ENCODE measurements at places on chromosomes 3 and 15.
A peak's percentile ranks its signal among the peaks of the same experiment; 100 is the strongest.

GRCh38 chr3:108441071-108441507, 69.3 kb downstream of the MYH15 start:
- no peak for DNase-seq

- no peak for DNase-seq
Measured at GRCh38 chr3:154701055-154701454, 271.1 kb upstream of the GPR149 start.

DNA sequence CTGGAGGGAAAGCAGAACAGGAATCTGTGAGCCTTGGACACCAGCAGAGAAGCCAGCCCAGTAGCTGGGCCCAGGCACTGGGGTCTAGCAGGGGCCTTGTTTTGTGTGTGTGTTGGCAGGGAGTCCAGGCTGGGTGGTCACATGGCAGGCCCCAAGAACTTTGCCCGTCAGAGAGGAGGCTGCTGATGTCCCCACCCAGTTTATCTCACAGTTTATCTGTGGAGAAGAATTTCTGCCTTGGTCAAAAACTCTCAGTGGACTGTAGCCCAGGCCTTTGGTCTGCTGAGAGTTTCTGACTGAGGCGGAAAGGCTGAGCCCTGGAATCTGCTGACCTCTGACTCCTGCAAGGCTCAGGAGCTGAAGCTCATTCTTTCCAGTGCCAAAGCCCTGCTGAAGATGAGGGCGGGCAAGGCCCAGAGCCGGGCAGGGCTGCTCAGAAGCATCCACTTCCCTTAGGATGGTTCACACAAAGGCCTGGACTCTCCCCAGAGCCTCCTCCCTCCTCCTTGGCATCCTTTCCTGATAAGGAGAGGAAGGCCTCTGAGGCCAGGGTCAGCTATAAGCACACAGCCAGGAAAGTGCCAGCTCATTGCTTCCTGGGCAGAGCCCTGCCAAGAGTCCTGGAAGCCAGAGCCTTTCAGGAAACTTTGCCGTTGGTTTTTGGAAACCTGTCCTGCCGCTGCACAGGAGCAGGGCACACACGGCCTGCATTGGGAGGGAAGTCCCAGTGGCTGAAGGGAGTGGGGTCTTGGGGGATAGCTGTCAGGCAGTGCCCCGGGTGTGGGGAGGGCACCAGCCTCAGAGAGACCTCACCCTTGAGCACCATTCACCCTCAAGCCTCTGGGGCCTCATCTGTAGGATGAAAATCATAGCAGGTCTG, 37.2 kb upstream of the SLCO2A1 start:
- DNase-seq, result no peak

GRCh38 chr15:69513450-69513960, 60.9 kb downstream of the RPLP1 start:
- no peak for DNase-seq

GRCh38 chr3:44060164-44060563, 181.5 kb upstream of the TOPAZ1 start:
- no peak for DNase-seq

GRCh38 chr3:49616491-49616941, 57.6 kb upstream of the APEH start:
- no peak for DNase-seq

DNA sequence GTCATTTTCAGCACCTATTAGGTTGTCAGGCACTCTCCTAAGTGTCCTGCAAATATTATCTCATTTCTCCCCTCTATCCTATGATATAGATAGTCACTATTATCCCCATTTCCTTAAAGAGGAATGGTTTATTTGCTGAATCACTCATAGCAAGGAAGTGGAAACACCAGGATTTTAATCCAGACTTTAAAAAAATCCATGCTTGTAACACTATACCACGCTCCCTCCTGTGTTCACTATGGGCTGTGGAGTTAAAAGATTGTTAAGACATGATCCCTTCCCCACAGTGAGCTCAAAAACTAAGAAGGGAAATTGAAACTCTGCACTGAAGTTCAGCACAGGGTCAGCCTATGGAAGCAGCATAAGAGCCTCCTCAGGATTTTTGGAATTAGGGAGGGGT, 60.2 kb downstream of the TMEM39A start:
- no peak for DNase-seq

- DNase-seq, result no peak
Measured at GRCh38 chr3:166783206-166783605, 596.9 kb downstream of the ZBBX start.

DNA sequence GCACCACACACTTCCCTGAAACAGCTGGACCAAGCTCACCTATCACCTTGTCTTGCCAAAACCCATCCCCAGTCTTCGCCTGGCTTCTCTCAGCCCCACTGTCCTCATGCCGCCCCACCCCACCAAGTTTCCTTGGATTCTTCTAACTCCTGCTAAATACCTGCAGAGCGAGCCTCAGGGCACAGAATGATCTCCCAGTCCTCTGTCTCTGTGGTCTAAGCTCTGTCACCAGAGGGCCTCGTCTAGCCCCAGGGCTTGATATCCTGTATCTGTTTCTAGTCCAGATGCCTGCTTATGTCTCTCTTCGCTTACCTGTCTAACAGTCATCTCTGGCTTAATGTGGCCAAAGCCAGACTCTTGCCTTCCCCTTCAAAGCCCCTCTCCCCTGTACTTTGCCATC, 9.7 kb downstream of the CCDC12 start:
- DNase-seq, result no peak

- DNase-seq, result no peak
Measured at GRCh38 chr15:43988900-43989299, 162.1 kb downstream of the WDR76 start.

- DNase-seq, result no peak
Measured at GRCh38 chr3:196546537-196546936, 21.8 kb downstream of the WDR53 start.

GRCh38 chr3:151592287-151592686, 131.4 kb upstream of the IGSF10 start:
- DNase-seq, result no peak

- DNase-seq, result no peak
Measured at GRCh38 chr3:95715128-95715527, 1099.3 kb upstream of the EPHA6 start.

GRCh38 chr15:62841269-62841628, 201.3 kb upstream of the TPM1 start:
- no peak for DNase-seq

GRCh38 chr15:29024662-29025061, 138.9 kb downstream of the APBA2 start:
- DNase-seq, result no peak

- no peak for DNase-seq
Measured at GRCh38 chr15:81014446-81015093, 13.8 kb downstream of the TLNRD1 start.

DNA sequence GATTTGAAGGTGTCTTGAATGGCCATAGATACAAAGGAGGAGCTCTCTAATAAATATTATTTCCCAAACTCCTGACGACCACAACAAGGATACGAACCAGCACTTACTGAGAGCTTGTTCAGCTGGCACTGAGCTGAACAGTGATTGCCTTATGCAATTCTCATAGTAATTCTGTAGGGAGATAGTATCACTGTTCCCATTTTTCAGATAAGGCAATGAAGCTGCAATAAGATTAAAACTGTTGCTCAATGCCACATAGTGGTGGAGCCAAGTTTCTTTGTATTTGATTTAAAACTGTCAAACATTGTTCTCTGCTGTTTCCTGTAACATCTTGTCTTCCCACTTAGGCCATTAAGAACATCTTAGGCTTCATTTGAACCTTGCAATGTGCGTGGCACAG, 163.9 kb downstream of the RPLP1 start:
- no peak for DNase-seq

- no peak for DNase-seq
Measured at GRCh38 chr3:37660782-37661181, 200.9 kb upstream of the CTDSPL start.

- DNase-seq, result no peak
Measured at GRCh38 chr3:13876451-13877100, 3.3 kb downstream of the WNT7A start.

DNA sequence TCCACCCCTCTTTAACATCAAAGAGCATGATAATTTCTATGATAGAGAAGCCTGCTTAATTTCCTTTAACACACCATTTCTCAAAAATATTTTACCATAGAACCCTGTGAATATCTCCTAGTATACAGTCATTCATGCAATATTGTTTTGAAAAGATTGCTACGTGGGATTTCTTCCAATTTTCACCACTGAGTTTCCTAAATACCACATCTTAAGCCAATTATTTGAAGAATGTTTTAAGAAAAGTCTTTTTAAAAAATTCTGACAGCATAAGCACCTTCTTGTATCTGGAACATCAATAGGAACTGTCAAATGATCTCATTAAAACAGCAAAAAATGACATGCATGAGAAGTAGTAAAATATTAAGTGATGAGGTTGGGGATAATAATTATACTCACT, 1126.7 kb downstream of the TUSC7 start:
- no peak for DNase-seq

GRCh38 chr3:10988991-10989484, 3.5 kb upstream of the SLC6A1 start:
- no peak for DNase-seq

GRCh38 chr3:136249593-136249992, 547 bp upstream of the PCCB start:
- DNase-seq, result no peak

DNA sequence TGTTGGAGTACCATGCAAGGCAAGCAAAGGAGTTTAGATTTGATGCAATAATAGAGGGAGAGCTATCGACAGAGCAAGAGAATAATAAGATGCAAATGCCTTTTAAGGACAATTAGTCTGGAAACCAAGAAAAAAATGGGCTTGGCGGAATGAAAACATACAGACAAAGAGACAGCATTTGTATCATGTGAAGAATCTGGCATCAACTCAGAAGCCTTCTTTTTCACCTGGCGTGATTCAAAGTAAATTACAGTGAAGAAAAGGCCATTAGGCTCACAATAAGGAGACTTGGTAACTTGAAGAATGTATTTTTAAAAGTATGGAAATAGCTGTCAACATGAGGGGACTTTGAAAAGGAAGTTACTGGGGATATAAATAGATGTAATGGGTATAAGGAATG, 521.2 kb upstream of the GOLIM4 start:
- DNase-seq, result no peak

- DNase-seq, result no peak
Measured at GRCh38 chr15:85407421-85408269, 27.2 kb downstream of the AKAP13 start.

- DNase-seq, result no peak
Measured at GRCh38 chr15:74277242-74277810, 41.2 kb downstream of the CCDC33 start.

- no peak for DNase-seq
Measured at GRCh38 chr3:187795207-187795960, 50.1 kb upstream of the BCL6 start.

DNA sequence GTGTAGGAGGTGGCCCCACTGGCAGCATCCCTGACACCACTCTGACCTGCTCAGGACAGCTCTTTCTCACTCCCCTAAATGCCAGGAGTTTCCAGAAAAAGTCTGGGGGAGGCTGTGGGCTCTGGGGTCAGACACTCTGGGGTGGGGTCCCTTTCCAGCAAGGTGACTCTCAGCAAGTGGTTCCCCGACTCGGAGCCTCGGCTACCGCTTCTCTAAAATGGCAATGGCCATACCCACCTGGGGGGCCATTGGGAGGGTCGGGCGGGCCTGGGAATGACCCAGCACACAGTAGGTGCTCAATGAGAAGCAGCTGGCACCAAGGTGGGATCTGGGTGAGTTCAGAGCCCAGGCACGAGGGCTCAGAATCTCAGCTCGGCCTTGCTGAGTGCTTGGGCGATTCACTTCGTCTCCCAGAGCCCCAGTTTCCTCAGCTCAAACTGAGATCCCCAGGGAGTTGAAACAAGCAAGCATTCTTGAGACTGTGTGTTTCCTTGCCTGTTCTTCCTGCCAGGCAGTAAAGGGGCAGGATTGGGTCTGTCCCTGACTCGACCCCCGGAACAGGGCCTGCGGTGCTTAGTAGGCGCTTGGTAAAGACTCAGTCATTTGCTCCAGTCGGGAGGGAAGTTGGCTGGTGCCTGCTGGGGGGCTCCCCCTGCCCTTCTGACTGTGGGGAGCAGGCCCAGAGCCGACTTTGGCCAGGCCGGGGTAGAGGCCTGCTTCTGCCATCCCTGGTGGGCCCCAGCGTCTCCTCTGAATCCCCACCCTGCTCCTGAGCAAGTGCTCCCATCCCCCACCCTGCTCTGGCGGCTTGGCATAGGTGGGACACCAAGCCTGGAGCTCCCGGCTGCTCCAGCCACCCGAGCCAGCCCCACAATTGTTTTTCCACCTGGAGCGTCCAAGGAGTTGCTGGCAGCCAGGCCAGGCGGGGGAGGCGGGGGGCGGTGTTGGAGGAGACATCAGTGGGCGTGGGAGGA, 32.9 kb upstream of the FBLN2 start:
- no peak for DNase-seq

DNA sequence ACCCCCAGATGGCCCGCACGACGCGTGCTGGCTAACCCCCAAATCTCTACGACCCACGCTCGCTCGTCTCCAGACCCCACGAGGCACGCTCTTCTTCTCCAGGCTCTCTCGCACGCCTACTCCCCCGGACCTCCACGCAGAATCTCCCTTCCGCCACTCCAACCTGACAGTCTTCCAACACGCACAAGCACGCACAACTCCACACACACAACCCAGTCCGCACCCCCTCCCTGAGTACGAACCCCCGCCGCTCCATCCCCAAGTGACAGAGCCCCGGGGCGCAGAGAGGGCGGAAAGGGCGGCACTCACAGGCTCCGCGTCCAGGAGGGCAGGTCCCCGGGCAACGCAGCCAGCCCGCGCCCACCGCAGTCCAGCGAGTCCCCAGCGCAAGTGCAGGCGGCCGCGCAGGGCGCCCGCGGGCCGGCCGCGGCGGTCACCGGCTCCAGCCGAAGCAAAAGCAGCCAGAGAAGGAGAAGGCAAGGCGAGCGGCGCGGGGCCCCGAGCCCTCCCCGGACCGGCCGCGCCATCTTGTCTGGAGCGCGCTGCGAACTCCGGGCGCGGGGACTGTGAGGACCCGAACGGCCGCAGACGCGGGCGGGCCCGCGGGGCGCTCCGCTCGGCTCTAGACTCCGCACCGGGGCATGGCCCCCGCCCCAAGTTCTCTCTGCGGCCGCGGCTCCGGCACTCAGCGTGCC, 794 bp downstream of the LRIG1 start:
- DNase-seq, result peak; percentile 1

- DNase-seq, result no peak
Measured at GRCh38 chr15:61331019-61331418, 101.9 kb upstream of the RORA start.

All from esophagus squamous epithelium (tissue), 5 donors.